ENCODE measurements at places on chromosomes 7 and 10.

GRCh38 chr7:42931447-42931833 lies 534 bp downstream of the PSMA2 start:
- peak; percentile 23 for DNase-seq

DNA sequence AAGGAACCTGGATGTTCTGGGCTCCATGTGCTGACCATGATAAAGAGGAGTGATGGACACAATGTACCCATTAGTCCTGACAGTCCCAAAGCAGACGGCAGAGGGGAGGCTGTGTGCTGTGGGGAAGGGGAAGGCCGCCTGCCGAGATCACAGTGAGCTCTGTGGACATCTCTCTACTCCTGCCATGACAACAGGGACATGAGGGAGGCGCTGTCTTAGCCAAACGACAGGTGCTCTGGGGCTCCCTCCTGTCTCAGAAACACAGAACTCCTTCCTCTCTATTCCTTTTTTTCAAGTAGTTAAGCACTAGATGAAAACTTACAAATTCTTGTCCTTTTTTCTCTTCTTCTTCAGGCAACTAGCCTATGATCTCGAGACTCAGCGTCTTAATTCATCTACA lies 113.1 kb downstream of the RNF32 start:
- DNase-seq: no peak

GRCh38 chr7:17230099-17230807 lies 68.2 kb upstream of the AHR start:
- DNase-seq: peak; percentile 83

- no peak for DNase-seq
These were observed 27.3 kb downstream of the RALA start for GRCh38 chr7:39650676-39651075.

DNA sequence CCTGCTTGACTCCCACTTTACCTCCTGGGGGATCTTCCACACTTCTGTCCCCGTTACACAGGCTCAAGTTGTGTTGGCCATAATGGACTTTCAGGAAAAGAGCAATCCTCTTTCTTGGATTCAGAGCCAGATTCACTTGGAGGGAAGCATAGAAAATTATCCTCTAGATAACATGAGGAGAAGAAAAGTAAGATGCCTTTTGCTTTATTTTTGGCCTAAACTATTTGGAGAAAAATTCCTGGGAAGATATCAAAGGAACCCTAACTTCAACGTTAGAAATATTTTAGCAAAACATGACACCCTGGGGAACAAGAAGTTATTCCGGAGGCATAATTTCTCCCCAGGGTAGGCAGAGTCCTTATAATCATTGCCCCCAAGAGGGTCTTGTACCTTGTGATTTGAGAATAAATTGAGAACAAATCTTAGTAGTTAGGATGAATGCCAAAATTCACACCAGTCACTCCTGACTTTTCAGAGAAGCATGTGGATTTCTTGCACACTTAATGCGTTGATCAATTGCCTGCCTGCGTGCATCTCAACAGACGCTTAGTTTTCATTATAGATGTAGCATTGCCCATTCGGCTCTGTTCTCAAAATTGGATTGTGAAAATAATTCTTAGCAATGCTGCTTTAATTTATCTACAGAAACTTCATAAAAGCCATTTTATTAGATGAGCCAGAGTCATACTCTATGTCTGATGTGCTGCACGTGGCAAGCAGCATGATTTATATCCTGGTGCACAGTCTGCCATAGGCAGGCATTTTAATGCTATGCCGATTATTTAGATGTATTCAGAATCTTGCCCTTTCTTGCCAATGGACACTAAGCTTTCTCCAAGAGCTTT lies 224.4 kb downstream of the C7orf25 start:
- no peak for DNase-seq

GRCh38 chr7:31782411-31782991 lies 95.5 kb downstream of the PPP1R17 start:
- peak; percentile 58 for DNase-seq

DNA sequence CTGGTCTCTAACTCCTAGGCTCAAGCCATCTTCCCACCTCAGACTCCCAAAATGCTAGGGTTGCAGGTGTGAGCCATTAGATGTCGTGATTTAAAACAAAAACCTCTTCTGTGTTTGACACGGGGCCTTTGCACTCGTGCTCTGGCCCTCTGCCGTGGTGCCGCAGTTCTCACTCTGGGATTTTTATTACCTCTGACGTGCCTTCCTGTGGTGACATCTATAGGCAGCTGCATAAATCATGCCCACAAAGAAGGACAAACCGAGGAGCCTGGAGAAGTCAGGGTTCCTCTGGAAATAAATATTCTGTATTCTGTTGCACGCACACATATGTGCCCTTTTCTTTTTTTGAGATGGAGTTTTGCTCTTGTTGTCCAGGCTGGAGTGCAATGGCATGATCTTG lies 25.9 kb upstream of the OCM start:
- no peak for DNase-seq

- DNase-seq: no peak
These were observed 12.2 kb downstream of the IGF2BP3 start for GRCh38 chr7:23458044-23458443.

GRCh38 chr10:17847585-17848296 lies 38.6 kb downstream of the MRC1 start:
- DNase-seq: peak; percentile 19

DNA sequence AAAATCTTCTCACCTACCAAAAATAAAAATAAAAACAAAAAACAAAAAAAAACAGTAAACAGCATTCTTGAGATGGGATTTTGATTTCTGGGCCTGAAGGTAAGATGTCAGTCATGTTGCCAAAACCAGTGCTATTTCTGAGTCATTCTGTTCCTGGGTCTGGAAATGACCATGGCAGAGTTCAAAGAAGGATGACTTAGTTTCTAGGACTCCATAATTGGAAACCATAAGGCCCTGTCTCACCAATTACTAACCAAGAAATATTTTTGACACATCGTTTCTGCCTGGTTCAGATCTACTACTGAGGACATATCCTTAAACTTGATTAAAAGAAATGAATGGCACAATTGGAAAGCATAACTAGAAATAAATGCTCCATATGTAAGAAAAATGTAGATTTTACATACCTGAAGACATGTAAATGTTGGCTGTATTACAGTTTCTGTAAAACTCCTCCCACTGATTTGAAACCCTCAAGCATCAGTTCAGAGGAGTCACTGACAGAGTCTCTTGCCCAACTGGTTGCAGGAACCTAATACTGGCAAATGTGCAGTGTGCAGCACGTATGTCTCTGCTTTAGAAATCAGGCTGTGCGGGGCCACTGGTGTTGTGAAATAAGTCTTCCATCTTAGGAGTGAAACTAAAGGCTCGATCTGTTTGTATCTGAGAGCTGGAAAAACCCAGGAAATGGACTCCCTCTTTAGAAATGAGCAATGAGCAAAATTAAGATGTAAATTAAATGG lies 84.8 kb upstream of the EGR2 start:
- DNase-seq: no peak

GRCh38 chr7:133117452-133117851 lies 35.6 kb upstream of the CHCHD3 start:
- DNase-seq: no peak

DNA sequence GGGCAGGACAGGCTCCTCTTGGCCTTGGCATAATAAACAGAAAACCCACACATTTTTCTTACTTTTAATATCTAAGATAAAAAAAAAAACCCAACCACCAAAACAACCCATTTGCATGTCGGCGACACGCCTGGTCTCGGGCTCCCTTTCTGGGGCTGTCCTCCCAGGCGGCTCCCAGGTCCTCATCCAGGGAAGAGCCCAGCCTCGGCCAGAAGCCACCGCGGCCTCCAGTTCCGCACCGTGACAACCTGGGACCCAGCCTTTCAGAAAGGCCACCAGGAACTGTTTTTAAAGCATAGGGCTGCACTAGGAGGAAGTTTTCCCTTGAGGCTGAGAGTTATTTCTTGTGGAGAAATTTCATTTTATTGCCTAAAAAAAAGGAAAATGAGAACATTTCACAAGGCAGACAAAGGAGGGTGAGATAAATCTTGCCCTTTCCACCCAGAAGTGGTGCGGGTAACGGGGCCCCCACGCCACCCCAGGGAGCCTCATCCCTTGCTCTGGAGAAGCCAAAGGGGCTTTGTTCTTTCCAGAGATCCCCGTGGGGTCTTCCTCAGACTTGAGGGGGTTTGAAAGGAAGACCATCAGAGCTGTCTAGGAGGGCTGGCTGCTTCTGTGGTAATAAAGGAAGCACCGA lies 39.2 kb upstream of the MKRN1 start:
- no peak for DNase-seq

GRCh38 chr10:112000466-112000865 lies 183.1 kb downstream of the GPAM start:
- DNase-seq: no peak

- no peak for DNase-seq
These were observed 19.6 kb upstream of the PAPSS2 start for GRCh38 chr10:87640043-87640442.

DNA sequence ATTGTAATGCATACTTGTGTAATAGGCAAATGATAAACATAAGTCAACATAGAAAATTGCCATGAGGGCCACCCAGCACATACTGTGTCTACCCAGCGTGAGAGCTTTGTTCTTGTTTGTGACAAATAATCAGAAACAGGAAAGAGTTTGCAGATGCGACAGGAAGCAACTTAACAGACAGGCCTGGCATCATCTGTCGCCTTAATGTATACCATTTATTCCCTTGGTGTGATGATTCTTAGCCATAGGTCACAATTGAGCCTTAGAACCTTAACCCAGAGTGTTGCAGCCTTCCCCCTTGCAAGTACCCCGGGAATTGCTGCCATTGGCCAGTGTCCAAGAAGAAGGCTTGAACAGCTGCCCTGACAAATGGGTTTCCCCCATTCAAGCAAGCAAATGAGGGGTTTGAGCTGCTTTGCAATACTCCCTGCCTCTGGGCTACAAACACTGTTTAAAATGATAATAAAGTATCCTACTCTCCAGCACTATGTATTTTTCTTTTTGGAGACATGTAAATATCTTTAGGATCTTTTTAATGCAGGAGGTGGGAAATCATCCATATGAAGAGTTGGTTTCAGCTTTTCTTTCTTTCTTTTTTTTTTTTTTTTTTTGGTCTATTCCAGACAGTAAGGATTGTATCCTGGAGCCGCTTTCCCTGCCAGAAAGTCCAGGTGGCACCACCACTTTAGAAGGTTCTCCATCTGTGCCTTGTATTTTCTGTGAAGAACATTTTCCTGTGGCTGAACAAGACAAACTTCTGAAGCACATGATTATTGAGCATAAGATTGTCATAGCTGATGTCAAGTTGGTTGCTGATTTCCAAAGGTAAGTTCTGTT lies 80.0 kb downstream of the ZNF277 start:
- DNase-seq: no peak

DNA sequence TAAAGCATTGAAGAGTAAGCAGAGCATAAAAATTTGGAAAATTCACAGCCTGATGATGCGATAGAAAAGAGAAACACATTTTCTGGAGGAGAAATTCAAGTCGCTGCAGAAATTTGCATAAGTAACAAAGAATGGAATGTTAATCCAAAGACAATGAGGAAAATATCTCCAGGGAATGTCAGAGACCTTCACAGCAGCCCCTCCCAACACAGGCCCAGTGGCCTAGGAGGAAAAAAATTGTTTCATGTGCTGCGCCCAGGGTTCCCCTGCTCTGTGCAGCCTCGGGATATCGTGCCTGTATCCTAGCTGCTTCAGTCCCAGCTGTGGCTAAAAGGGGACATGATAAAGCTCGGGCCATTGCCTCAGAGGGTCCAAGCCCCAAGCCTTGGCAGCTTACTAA lies 206.8 kb downstream of the TPK1 start:
- no peak for DNase-seq

DNA sequence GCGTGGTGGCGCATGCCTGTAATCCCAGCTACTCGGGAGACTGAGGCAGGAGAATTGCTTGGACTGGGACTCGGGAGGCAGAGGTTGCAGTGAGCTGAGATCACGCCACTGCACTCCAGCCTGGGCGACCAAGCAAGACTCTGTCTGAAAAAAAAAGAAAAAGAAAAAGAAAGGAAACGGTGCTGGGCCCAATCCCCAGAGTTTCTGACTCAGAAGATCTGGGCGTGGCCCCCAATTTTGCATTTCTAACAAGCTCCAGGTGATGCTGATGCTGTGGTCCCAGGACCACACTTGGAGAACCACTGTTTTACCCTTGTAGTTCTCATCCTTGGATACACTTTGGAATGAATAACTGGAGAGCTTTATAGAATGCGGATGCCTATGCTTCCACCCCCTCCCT lies 79.0 kb downstream of the C10orf105 start:
- no peak for DNase-seq
